ENCODE measurements at places on chromosomes 3 and 15. TPM values are rescaled to one million over a fixed set of nuclear protein-coding genes. Genes with fewer than 3 reads are reported as not detected.

PTX3 gene
- polyA plus RNA-seq: 3.3 TPM

REC114 gene
- polyA plus RNA-seq: not detected

A4GNT gene
- not detected for polyA plus RNA-seq

DAPK2 gene
- polyA plus RNA-seq: 4.9 TPM

CSPG5 gene
- not detected for polyA plus RNA-seq

CISH gene
- polyA plus RNA-seq: 7.4 TPM

DZIP3 gene
- polyA plus RNA-seq: 5.2 TPM

MYRIP gene
- polyA plus RNA-seq: 1.8 TPM

PPM1L gene
- polyA plus RNA-seq: 0.64 TPM

MASP1 gene
- polyA plus RNA-seq: 0.05 TPM

ATP13A5 gene
- not detected for polyA plus RNA-seq

GOLGA6L9 gene
- polyA plus RNA-seq: 3.5 TPM

ITIH1 gene
- 11.4 TPM for polyA plus RNA-seq

ZNF385D gene
- 0.29 TPM for polyA plus RNA-seq

IMPG2 gene
- 0.07 TPM for polyA plus RNA-seq

DLEC1 gene
- polyA plus RNA-seq: 0.42 TPM

CEP19 gene
- polyA plus RNA-seq: 2.9 TPM

SLC24A5 gene
- not detected for polyA plus RNA-seq

ANO10 gene
- 2.6 TPM for polyA plus RNA-seq

SLC2A2 gene
- not detected for polyA plus RNA-seq

MST1R gene
- polyA plus RNA-seq: 3.2 TPM

LSAMP gene
- 0.57 TPM for polyA plus RNA-seq

NR1I2 gene
- polyA plus RNA-seq: 0.26 TPM

ADIPOQ gene
- 0.12 TPM for polyA plus RNA-seq

GP5 gene
- 0.16 TPM for polyA plus RNA-seq

FBXL2 gene
- polyA plus RNA-seq: 0.20 TPM

LRTM1 gene
- 14.1 TPM for polyA plus RNA-seq

GNAT1 gene
- polyA plus RNA-seq: not detected

DENND4A gene
- polyA plus RNA-seq: 9.9 TPM

TMEM207 gene
- polyA plus RNA-seq: not detected

RASGRF1 gene
- polyA plus RNA-seq: 1.4 TPM

PAK6 gene
- 0.38 TPM for polyA plus RNA-seq

FHIT gene
- polyA plus RNA-seq: 5.2 TPM

SNTN gene
- not detected for polyA plus RNA-seq

TMOD2 gene
- polyA plus RNA-seq: 1.6 TPM

TTLL13 gene
- polyA plus RNA-seq: 0.17 TPM

IMPDH2 gene
- 99.2 TPM for polyA plus RNA-seq

RASGRP1 gene
- 1.5 TPM for polyA plus RNA-seq

RBMS3 gene
- polyA plus RNA-seq: 5.1 TPM

PLSCR5 gene
- not detected for polyA plus RNA-seq

BUB1B gene
- polyA plus RNA-seq: 2.3 TPM

FRMD4B gene
- polyA plus RNA-seq: 8.1 TPM

TRANK1 gene
- 5.3 TPM for polyA plus RNA-seq

SLC9C1 gene
- polyA plus RNA-seq: not detected

ZNF80 gene
- 0.14 TPM for polyA plus RNA-seq

ILDR1 gene
- polyA plus RNA-seq: 0.56 TPM
